Hepatic stellate cell (primary cell): ENCODE measurements at places on chromosomes 11 and 22.

DNA sequence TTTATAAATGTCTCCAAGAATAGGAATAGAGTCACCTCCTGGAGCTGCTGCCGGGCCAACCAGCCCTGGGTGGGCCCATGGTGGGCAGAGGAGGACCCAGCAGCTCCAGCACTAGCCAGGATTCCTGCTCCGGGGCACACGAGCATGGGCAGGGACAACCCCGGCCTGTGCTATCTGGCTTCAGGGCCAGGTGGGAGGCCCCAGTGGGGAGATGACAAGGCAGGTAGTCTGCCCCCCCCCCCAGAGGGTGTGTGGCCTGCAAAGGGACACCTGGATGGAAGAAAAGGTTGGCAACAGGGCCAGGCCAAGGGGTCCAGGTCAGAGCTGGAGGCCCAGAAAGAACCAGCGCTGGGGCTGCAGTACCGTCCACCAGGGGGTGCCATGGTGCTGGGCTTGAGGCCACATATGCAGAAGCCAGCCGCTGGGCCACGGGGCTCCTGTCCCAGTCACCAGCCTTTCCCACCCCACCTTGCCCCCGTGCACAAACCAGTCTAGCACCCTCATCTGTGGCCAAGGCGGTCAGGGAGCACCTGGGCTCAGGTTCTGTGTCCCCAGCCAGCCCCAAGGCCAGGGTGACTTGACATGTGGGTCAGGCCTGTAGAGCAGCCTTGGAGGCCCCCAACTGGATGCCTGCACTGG, 3.4 kb downstream of the TSPAN32 start:
- DNase-seq: peak; percentile 83

GRCh38 chr11:57318178-57318577, 6.6 kb downstream of the TNKS1BP1 start:
- DNase-seq: no peak

DNA sequence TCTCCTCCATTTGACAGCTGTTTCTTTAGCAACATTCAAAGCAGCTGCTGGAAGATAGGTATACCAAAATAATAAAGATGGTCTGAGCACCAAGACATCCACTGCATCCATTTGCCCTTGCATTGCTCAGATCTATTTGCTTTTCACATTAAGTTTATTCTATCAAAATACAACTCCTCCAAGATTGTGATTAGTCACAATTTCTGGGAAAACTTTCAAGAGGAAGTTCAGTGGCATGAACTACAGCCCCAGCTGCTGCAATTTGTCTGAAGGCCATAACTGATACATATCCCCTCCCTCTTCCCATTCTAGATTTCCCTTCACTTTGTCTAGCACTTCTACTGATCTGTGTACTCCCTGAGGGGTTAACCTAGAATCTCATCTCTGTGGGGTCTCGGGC, 117.5 kb upstream of the CEP126 start:
- DNase-seq: peak; percentile 8

DNA sequence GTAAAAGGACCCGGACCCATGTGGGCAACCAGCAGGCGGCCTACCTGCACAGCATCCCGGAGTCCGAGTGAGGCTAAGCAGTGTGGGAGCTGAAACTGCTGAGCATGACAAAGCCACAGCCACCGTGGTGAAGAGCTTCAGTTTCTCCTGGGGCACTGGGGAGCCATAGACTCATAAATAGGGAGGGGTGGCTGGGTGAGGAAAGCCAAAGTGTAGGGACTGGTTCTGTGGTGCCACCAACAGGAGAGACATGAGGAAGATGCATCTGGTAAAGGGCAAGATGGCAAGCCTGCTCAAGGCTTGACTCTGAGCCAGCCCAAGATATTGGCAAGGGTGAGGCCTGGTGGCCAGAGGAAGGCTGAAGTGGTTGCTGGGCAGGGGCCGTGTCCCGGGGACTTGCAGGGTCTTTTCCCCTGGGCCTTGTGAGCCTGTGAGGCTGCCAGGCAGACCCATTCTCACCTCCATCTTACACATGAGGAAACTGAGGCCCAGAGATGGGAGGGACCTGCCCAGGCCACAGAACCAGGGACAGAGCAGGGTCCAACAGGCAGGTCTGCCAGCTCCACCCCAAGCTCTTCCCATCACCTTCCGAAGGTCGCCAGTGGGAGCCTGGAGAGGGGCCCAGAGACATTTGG, 30.4 kb downstream of the CYTH4 start:
- no peak for DNase-seq

- no peak for DNase-seq
Measured at GRCh38 chr22:31533374-31533773, 37.0 kb downstream of the SFI1 start.

DNA sequence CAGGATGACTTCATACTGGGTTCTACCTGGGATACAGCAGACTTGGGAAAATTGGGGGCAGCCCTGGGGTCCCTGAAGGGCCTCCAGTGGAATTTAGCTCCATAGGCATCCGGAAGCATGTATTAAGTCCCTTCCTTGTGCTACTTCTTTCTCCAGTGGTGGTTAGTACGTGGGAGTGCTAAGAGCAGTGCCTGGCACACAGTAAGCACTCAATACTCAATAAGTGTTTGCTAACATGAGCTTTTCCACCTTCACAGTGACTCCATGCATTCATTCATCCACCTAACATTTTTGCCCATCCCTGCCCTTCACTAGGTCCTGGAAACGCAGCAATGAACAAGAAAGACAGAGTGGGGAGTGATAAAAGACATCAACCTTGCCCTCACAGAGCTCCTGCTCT, 120.5 kb downstream of the MN1 start:
- no peak for DNase-seq

GRCh38 chr22:40922484-40923303, 28.5 kb upstream of the RBX1 start:
- DNase-seq: peak; percentile 44

DNA sequence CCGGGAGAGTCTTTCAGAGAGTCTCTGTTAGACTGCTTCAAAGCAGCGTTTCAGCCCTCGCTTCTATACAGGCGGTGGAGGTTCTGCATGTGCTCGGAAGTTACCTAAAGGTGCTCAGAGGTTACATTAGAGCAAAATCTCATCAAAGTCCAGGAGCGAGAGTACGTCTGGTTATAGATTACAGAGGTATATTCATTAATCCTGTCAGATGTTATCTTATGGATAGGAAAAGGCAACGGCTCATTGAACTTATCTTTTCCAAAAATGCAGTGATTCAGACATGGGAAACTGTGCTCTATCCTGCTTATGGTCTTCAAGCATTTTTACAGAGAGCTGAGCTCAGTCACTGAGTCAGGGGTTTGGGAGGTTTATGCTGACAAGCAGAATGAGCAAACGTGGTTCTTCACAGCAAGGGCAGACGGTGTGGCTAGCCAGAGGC, 9.1 kb upstream of the ZBED5 start:
- peak; percentile 10 for DNase-seq

- no peak for DNase-seq
Measured at GRCh38 chr11:115885535-115886421, 381.6 kb upstream of the CADM1 start.

DNA sequence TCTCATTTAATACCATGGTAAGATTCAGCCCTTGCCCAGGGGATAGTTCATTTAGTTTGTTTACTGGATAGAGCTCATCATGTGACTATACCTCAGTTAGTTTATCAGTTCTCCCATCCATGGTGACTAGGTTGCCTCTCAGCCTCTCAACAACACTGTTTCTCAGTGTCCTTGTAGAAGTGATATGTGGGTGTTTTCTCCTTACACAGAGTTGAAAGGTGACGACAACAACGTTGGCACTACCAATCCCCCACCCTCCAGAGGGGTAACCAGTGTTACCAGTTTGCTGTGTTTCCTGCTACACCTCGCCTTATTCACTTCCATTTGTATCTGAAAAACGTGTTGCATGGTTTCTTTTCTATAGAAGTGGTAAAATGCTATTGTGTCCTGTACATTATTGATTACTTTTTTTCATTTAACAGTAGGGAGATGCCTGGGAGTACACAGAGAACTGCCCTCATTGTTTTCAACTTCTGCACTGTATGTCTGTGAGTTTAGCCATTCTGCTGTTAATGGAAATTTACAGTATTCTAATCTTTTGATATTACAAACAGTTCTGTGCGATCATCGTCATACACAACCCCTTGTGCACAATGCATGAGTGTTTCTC, 11.6 kb downstream of the NEAT1 start:
- DNase-seq: no peak

GRCh38 chr11:17533778-17534415, 10.3 kb downstream of the USH1C start:
- no peak for DNase-seq

- no peak for DNase-seq
Measured at GRCh38 chr11:76730887-76731565, 52.1 kb upstream of the TSKU start.

DNA sequence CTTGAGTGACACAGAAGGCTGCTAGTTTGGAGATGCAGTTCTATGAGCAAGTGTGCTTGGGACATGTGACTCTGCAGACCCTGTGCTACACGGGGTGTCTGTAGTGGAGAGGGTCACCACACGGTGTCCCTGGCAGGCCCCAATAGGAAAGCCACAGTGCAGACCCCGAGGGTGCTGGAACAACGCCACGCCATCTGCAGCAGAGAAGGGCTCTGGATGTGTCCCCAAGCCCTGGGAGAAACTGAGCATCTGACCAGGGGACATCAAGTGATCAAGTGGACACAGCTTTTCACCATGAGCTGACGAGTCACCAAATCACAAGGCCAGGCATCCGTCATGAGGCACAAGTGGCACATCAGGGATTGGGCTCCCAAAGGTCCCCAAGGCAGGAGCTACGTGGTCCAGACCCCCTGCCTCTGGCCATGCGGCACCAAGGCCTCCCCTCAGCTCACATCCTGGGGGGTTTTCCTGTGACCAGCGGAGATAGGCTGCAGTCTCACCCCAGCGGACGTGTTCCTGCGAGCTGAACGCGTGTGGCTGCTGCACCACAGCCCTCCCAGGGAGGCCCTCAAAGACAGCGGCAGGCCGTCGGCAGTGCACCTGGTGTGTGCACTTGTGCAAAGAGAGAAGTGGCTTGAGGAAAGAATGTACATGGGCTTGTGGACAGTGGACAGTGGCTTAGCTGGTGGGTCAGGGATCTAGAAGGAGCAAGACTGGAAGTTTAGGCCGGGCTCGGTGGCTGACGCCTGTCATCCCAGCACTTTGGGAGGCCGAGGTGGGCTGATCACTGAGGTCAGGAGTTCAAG, 96.7 kb downstream of the RPS6KA4 start:
- DNase-seq: no peak

GRCh38 chr22:37211866-37212173, 457 bp downstream of the SSTR3 start:
- no peak for DNase-seq

GRCh38 chr11:108751444-108751843, 86.6 kb downstream of the DDX10 start:
- no peak for DNase-seq

- no peak for DNase-seq
Measured at GRCh38 chr22:33357981-33358399, 299.8 kb upstream of the SYN3 start.

- no peak for DNase-seq
Measured at GRCh38 chr22:40703174-40703573, 23.9 kb downstream of the MCHR1 start.

DNA sequence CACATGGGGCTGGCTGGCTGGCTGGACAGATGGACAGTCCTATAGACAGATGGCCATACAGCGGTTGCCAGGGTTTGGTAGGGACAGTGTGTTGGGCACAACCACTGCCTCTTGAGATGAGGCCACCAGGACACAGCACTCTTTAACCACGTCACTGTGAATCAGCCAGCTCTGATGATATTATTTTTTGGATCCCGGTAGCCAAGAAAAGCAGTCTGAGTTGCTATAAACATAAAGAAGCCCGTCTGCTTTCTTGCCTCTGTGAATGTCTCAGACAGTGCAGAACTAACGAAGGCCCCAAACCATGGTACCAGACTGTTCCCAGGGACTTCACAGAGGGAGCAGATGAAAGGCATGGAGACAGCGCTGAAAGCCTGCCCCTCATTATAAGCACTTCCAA, 115.9 kb upstream of the CSNK2A3 start:
- DNase-seq: no peak

DNA sequence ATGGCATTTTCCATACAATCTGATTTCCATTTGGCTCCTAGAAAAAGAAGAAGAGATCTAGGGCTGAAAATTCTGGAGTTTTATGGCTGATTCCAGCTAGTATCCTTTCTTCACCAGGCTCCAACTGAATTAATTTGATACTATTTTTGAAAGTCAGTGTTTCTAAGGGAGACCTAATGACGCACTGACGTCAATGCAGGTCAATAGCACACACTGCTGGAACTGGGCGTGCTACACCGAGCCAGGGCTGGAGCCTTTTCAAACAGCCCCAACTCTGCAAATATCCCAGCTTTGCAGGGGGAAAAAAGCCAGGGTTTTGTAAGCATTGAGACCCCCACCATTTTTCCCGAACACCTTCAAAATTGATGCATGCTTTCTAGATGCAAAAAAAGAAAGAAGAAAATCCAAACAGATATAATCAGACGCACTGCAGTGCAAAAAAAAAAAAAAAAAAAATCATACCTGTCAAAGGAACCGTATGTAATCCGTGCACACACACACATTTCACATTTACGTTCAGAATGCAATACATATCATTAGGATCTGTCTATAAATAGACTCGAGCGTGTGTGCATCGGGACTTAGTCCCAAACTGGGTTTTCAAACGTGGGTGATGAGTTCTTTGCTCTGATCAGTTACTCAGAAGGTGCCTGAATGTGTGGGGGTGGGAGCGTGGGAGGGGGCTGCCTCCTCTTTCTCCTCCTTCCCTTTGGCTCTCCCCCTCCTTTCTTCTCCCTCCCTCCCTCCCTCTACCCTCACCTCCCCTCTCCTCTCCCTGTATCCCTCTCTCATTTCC, 124.5 kb upstream of the HSD17B12 start:
- peak; percentile 26 for DNase-seq

GRCh38 chr11:122167100-122167499, 51.1 kb upstream of the BLID start:
- no peak for DNase-seq

- no peak for DNase-seq
Measured at GRCh38 chr11:98895936-98896335, 124.8 kb upstream of the CNTN5 start.

DNA sequence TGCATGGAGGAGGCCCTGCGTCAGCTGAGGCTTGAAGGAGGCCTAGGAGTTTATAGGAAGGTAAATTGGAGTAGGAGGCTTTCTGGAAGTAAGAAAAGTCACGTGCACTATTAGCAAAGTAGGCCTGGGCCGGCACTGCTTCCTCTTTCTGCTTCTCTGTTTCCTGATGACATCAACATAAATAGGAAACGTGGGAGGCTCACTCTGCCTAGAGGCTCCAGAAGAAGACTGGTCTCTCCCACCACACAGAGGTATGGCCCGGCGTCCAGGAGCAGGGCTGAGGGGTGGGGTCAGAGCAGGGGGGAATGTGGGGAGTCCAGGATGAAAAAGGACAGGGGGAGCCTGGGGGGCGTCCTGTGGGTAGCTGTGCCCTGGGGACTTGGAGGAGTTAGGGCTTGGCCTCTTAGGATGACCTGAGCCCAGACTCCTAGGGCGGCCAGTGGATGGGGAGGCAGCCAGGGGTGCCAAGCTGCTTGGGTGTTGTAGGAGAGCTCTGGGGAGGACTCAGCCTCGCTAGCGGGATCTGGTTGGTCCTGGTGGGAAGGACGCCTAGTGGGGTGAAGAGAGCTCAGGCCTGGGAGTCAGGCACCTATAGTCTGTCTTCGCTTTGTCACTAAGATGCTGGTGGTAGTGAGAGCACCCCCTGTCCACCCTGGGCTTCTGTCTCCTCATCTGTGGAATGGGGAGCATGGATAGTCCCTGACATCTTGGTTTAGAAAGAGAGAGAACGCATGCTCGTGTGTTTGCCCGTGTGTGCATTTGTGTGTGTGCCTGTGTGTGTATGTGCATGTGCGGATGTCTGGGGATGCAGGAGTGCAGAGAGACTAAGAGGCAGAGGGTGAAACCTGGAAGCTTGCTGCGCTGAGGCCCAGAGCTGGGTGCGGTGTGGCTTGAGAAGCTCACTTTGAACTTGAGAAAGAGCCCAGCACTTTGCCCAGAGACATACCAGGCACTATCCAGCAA, at the start of gene CSF2RB:
Gene CSF2RB, plus strand, starts transcription at position 202 of the 963 bp plus-strand sequence. CDS start 8,580 bp downstream, outside the sequence.
- DNase-seq: no peak
